SK-N-SH (cell line): ENCODE measurements at places on chromosomes 3 and 15. TPM values are rescaled to one million over a fixed set of nuclear protein-coding genes. Genes with fewer than 3 reads are reported as not detected.

GRCh38 chr15:95620934-95621579 lies 709.4 kb upstream of the NR2F2 start:
- no peak overlapping the region for H3K27ac ChIP-seq
- H3K27me3 ChIP-seq = no peaks in the 10 kb centered on the region
- H3K4me1 ChIP-seq = no peaks in the 10 kb centered on the region

Gene SNAP23
- 39.2 and 45.0 TPM in 2 replicates for polyA plus RNA-seq

Gene GHSR
- not detected in 2 replicates for polyA plus RNA-seq

DNA sequence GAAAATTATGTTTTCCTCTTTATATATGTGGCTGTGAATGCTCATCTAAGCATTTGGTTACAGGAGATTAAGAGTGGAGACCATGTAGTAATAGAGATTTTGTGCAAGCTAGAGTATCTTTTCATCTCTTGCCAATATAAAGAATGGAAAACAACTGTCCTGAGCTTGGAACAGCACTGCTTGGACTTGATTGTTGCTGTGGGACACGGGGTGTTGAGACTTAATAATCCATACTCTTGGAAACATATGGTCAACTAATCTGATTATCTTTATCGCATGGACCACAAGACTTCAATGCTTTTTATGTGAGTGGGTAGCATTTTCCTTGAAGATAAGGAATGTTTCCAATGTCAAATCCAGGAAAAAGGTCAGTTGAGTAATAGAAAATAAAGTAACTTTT lies 806.3 kb downstream of the DIPK2A start:
- no peaks in the 10 kb centered on the region for H3K27me3 ChIP-seq
- no peaks in the 10 kb centered on the region for H3K4me1 ChIP-seq
- DNase-seq = no peak
- no peak overlapping the region for H3K4me3 ChIP-seq

Gene GRAMD1C
- polyA plus RNA-seq = 1.2 and 1.3 TPM in 2 replicates

DNA sequence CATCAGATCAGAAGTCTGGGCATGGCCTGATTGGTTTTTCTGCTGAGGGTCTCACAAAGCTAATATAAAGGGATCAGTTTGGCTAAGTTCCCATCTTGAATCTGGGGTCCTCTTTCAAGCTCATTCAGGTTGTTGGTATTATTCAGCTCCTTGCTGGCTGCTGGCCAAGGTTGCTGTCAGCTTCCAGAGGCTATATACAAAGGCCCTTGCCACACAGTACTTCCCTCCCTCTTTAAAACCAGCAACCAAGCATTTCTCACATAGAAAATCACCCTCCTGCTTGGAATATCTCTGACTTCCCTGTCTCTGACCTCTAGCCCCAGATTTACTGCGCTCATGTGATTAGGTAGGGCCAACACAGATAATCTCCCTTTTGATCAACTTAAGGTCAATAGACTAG lies 442.9 kb downstream of the ERC2 start:
- H3K4me1 ChIP-seq = no peaks in the 10 kb centered on the region
- H3K27me3 ChIP-seq = no peaks in the 10 kb centered on the region
- H3K4me3 ChIP-seq = no peak overlapping the region
- no peak for DNase-seq

GRCh38 chr15:99728916-99729315 lies 4.3 kb downstream of the LYSMD4 start:
- peaks cover 15% of the 10 kb centered on the region; the same call in 1 of the 2 replicates for H3K4me1 ChIP-seq
- no peaks in the 10 kb centered on the region for H3K27me3 ChIP-seq
- H3K36me3 ChIP-seq = no peaks in the 10 kb centered on the region; the same call in 1 of the 2 replicates
- DNase-seq = no peak
- no peak overlapping the region for H3K4me3 ChIP-seq

- H3K4me3 ChIP-seq = no peak overlapping the region
- H3K27ac ChIP-seq = no peak overlapping the region
- H3K4me1 ChIP-seq = no peaks in the 10 kb centered on the region
- DNase-seq = no peak
- no peaks in the 10 kb centered on the region for H3K27me3 ChIP-seq
- no peaks in the 10 kb centered on the region for H3K36me3 ChIP-seq
Measured at GRCh38 chr3:196995646-196996355, 27.2 kb upstream of the PIGZ start.

Gene C2CD4A
- not detected in 2 replicates for polyA plus RNA-seq

Gene SERINC4
- polyA plus RNA-seq = 0.05 TPM in 1 of 2 replicates, not detected in the other

GRCh38 chr3:6994081-6994668 lies 133.3 kb downstream of the GRM7 start:
- no peaks in the 10 kb centered on the region for H3K36me3 ChIP-seq
- no peak overlapping the region for H3K4me3 ChIP-seq
- no peak overlapping the region for H3K27ac ChIP-seq
- H3K4me1 ChIP-seq = no peaks in the 10 kb centered on the region
- no peaks in the 10 kb centered on the region for H3K27me3 ChIP-seq

Gene CCDC13
- polyA plus RNA-seq = 0.66 and 1.3 TPM in 2 replicates

DNA sequence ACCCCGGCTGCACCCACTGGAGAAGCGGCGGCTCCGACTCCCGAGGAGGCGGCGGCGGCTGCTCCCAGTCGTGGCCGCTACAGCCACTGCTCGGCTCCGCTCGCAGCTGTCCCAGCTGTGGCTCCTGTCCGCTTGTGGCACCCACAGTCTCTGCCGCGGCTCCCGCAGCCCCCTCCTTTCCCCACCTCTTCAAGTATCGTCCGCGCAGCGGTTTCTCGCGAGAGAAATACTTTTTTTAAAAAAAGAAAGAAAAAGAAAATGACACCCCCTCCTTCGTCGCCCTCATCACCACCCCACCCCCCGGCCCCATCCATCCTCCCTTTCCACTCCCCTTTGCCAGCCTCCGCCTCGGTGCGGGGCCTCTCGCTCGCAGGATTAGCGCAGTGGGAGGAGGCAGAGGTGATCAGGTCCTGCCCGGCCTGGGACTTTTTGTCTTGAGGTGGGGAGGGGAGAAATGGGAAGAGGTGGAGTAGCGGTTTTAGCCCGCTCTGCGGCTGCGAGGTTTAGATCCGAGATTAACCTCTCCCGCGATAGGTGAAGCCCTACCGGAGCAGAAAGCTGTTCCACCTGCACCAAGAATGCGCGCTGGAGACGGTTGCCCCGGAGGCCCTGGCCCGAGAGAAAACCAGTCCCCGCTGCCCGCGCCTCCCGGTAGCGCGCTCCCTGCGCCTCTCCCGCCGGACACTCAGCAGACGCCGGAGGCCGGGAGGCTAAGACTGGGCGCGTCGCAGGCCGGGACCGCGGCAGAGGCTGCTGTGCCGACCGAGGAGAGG lies at the start of gene FBN1:
Gene FBN1 (minus strand): TSS at position 152 of the 773 bp plus-strand sequence. CDS start 940 bp downstream, outside the sequence.
- H3K4me3 ChIP-seq = peak within 1 kb of the TSS; percentile 96
- peak within 1 kb of the TSS; percentile 89 for H3K27ac ChIP-seq
- H3K4me1 ChIP-seq = peaks cover 20% of the 10 kb centered on the region
- no peaks in the 10 kb centered on the region for H3K27me3 ChIP-seq

Gene GPR27
- polyA plus RNA-seq = 0.05 and 0.16 TPM in 2 replicates

DNA sequence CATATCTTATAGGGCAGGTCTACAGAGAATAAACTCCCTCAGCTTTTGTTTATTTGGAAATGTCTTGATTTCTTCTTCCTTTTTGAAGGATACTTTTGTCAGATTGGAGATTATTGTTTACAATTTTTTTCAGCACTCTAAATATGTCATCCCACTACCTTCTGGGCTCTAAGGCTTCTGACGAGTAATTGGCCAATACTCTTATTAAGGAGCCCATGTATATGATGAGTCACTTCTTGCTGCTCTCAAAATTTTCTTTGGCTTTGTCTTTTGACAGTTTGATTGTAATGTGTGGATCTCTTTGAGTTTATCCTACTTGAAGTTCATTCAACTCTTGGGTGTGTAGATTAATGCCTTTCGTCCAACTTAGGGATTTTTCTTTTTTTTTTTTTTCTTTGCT lies 28.9 kb upstream of the CD200R1L start:
- no peak for DNase-seq
- H3K4me1 ChIP-seq = no peaks in the 10 kb centered on the region
- H3K27ac ChIP-seq = no peak overlapping the region
- H3K4me3 ChIP-seq = no peak overlapping the region
- H3K36me3 ChIP-seq = no peaks in the 10 kb centered on the region

Gene GRAMD2A
- 0.06 and 0.10 TPM in 2 replicates for polyA plus RNA-seq

Gene PRSS50
- not detected in 2 replicates for polyA plus RNA-seq

Gene MESD
- 12.3 and 15.2 TPM in 2 replicates for polyA plus RNA-seq

GRCh38 chr15:70382009-70382749 lies 284.5 kb upstream of the TLE3 start:
- DNase-seq = no peak
- H3K36me3 ChIP-seq = no peaks in the 10 kb centered on the region

Gene DMXL2
- polyA plus RNA-seq = 6.4 and 8.9 TPM in 2 replicates

GRCh38 chr15:29058903-29059539 lies 173.2 kb downstream of the APBA2 start:
- H3K4me1 ChIP-seq = no peaks in the 10 kb centered on the region
- H3K27me3 ChIP-seq = no peaks in the 10 kb centered on the region
- no peak overlapping the region for H3K27ac ChIP-seq
- DNase-seq = no peak

- H3K4me1 ChIP-seq = no peaks in the 10 kb centered on the region
- no peak overlapping the region for H3K27ac ChIP-seq
- H3K27me3 ChIP-seq = no peaks in the 10 kb centered on the region
- no peaks in the 10 kb centered on the region for H3K36me3 ChIP-seq
- no peak overlapping the region for H3K4me3 ChIP-seq
- no peak for DNase-seq
Measured at GRCh38 chr3:79654019-79654418, 113.8 kb downstream of the ROBO1 start.

Gene GREM1
- polyA plus RNA-seq = 23.9 and 46.4 TPM in 2 replicates

DNA sequence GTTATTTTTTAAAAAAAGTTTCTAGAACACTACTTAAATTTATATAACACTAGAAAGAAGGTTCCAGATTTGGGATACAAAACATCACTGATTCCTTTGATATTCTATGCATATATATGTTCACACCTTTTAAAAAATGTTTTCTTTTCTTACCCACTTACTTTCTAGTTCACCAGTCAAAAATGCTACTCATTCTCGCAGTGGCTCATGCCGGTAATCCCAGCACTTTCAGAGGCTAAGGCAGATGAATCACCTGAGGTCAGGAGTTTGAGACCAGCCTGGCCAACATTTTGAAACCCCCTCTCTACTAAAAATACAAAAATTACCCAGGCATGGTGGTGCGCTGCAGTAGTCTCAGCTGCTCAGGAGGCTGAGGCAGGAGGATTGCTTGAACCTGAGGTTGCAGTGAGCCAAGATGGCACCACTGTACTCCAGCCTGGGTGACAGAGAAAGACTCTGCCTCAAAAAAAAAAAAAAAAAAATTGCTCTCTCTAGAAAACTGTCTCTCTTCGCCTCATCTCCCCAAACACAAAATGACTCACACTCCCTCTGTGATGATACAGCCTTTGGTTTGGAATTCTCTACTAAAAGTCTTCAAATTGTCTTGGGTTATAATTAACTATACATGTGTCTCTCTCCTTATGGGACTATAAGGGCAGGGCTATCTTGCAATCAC lies 52.6 kb upstream of the TGFBR2 start:
- H3K27me3 ChIP-seq = no peaks in the 10 kb centered on the region
- no peak for DNase-seq
- H3K27ac ChIP-seq = no peak overlapping the region
- H3K36me3 ChIP-seq = no peaks in the 10 kb centered on the region
- 0 out of 2 replicates have a peak, but pooled peaks cover 4% of the 10 kb centered on the region for H3K4me1 ChIP-seq

DNA sequence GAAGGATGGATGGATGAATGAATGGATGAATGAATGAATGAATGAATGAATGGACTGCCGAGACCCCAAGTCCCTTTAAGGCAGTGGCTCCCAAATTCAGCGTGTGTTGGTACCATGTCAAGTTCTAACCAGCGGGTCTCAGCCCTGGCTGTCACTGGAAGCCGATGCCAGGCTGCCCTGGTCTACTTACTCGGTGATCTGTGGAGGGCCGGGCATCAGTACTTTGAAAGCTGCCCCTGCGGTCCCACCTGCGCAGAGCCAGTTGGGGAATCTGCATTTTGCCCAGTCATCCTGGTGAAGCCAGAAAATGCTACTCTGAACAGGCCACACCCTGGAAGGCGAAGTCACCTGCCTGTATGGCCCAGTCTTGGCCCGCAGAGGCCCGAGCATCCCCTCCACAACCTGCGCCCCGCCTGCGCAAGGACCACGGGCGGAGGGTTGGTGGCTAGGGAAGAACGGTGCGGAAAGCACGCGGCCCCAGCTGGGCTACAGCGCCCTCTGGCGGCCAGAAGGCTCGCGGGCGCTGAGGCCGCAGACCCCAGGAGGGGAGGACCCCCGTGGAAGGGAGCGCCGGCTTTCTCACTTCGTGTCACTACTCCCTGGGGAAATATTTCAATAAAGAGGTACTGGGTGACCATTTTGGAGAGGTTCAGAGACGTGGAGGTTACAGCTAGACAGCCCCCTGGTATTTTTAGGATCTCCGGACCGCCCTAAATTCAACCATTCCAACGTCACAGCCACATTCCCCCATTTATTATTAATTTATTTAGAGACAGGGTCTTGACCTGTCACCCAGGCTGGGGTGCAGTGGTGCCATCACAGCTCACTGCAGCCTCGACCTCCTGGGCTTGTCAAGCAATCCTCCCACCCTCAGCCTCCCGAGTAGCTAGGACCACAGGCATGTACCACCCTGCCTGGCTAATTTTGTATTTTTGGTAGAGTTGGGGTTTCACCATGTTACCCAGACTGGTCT lies 34.9 kb downstream of the PRKCD start:
- H3K36me3 ChIP-seq = no peaks in the 10 kb centered on the region
- DNase-seq = peak; percentile 94
- no peak overlapping the region for H3K27ac ChIP-seq

DNA sequence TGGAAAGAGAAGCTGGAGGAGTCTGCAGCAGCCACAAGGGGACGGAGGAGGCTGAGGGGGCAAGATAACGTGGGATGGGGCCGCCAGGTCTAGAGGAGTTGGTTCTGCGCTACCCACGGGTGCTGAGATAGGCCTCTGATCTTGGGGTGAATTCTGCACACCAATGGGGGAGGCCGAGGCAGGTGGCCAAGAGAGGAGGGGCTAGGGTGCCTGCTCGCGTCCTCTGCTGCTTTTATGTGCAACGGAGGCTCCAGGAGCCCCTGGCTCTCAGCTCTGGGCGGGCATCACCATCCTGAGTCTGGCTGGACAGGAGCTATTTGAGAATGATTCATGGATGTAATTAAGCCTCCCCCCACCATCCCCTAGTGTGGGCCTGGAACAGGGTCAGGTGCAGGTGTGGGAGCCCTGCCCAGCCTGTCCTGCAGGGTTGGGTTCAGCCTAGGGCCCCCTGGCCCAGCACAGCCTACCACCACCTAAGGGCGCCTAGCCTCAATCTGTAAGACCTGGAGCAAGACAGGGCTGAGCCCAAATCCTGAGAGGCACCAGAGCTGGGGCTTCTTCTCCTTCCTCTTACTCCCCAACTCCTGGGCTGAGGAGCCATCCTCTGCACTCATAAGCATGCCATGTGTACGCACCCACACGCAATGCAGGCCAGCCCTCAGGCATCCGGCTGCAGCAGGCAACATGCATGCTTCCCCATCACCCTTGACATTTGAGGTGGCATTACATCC lies 32.3 kb upstream of the SEMA3F start:
- peak; percentile 43 for DNase-seq
- no peak overlapping the region for H3K4me3 ChIP-seq
- H3K27me3 ChIP-seq = no peaks in the 10 kb centered on the region
- H3K36me3 ChIP-seq = peaks cover 3% of the 10 kb centered on the region
- peaks cover 60% of the 10 kb centered on the region for H3K4me1 ChIP-seq

- H3K4me1 ChIP-seq = no peaks in the 10 kb centered on the region
- no peaks in the 10 kb centered on the region for H3K27me3 ChIP-seq
- H3K4me3 ChIP-seq = no peak overlapping the region
- no peaks in the 10 kb centered on the region for H3K36me3 ChIP-seq
- H3K27ac ChIP-seq = no peak overlapping the region
Measured at GRCh38 chr3:168269001-168269400, 173.3 kb upstream of the GOLIM4 start.
